Right cardiac atrium (tissue), 5 donors: ENCODE measurements at places on chromosomes 12 and 14.

GRCh38 chr12:123571343-123571813, 13.0 kb upstream of the TMED2 start:
- peak; percentile 77 for DNase-seq

DNA sequence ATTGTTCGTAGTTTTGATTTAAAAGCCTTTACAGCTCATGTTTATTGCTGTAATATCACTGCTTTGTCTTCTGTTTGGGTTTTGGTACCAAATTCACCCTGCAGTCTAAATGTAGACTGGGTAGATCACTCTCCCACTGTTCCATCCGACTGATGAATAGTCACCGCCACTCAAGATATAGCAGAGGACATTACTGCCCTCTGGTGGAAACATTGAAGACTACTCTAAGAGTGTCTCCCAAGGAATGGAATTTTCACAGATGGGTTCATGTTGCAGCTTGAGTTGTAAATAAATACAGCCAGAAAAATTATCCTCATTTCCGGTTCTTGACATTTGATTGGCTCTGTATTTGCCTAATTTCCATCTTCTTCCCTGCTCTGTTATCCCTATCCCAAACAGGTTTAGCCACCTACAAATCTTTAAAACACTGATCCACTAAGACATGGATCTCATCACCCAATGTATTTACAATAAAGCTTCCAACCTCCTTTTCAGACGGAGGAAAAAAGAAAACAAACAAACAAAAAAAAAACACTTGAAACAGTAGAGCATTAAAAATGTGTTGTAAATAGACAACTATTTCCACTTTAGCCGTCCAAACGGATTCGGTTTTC, 198.3 kb upstream of the CPNE8 start:
- DNase-seq, result no peak

GRCh38 chr14:96126783-96127271, 77.8 kb upstream of the BDKRB2 start:
- DNase-seq, result no peak

GRCh38 chr14:30569216-30569902, 10.4 kb downstream of the G2E3 start:
- no peak for DNase-seq

DNA sequence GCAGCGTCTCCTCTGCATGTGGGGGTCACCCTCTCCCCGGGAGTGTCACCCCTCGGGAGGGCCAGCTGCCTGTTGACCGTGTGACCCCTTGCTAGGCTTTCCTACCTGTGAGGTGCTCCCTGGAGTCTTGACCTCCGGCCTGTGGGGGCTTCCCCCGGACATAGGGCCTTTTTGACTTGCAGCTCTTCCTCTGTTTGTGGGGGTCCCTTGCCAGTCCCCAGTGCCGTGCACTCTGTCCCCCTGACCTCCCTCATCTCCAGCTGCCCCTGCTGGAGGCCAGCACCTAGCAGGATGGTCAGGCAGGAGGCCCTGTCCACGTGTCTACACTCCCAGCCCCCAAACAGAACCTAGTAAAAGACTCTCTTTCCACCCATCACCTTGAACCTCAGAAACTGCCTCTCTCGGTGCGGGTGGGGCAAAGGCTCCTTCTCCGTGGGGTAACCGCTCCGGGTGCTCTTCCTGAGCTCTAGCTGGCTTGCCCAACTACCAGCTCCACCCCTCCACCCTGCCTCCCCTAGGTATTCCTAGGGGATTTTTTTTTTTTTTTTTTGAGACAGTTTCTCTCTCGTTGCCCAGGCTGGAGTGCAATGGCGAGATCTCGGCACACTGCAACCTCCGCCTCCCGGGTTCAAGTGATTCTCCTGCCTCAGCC, 810 bp downstream of the AACS start:
- DNase-seq, result no peak

GRCh38 chr12:131040491-131040890, 86.8 kb downstream of the ADGRD1 start:
- peak; percentile 30 for DNase-seq

DNA sequence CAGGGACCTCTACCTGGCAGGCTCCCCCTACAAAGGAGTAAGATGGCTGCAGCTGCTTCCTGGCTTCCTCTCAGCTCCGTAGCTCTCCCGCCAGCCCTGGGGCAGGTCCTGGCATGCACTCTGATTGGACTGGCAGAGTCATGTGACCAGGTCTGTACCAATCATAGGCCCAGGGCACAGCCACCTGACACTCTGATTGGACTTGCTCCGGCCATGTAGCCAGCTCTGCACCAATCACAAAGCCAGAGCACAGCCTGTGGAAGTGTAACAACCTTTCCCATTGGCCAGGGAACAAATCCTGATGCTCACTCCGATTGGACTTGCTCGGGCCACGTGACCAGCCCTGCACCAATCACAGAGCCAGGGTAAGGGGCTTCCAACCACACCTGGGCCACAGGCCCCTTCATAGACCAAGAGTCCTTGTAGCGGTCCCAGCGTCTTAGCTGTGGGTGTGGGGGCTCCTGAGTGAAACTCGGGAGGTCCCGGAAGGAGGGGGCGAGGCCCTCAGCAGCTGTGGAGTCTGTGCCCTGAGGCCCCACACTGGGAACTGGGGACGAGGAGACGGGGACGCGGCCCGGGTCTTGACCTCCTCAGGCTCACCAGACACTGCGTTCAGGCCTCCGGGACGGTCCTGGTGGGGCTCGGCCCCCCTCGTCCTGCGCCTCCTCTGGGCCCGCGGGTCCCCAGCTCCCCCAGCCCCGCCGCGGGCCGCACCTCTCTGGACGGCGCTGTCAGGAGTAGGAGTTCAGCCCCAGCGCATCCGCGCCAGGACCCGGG, 210.6 kb downstream of the ADGRD1 start:
- no peak for DNase-seq

- DNase-seq, result peak; percentile 82
These were observed 42.1 kb downstream of the GPR68 start for GRCh38 chr14:91202234-91202974.

- no peak for DNase-seq
These were observed 34.3 kb upstream of the PLEKHG6 start for GRCh38 chr12:6275928-6276887.

DNA sequence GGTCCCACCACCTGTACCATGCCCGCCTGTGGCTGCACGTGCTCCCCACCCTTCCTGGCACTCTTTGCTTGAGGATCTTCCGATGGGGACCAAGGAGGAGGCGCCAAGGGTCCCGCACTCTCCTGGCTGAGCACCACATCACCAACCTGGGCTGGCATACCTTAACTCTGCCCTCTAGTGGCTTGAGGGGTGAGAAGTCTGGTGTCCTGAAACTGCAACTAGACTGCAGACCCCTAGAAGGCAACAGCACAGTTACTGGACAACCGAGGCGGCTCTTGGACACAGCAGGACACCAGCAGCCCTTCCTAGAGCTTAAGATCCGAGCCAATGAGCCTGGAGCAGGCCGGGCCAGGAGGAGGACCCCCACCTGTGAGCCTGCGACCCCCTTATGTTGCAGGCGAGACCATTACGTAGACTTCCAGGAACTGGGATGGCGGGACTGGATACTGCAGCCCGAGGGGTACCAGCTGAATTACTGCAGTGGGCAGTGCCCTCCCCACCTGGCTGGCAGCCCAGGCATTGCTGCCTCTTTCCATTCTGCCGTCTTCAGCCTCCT, 1.1 kb downstream of the INHBE start:
- DNase-seq, result no peak

DNA sequence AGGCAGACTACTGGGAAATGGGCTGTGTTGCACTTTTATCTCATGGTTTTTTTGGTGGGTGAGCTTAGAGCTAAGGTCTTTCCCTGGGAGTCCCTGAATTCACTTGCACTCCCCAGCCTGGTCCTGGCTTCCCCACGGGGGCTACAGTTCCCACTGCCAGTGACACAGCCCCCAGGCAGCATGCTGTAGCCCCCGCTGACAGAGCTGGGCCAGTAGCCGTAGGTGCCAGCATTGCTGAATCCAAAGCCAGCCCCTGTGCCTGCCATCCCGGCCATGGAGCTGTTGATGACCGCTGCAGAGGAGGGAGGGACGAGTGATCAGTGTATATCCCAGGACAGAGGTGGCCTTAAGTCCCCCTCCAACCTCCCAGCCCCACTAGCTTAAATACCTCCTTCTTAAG, 6.9 kb upstream of the KRT72 start:
- DNase-seq, result no peak

GRCh38 chr14:50379563-50379962, 17.1 kb downstream of the CDKL1 start:
- no peak for DNase-seq

GRCh38 chr12:76998908-76999556, 66.3 kb downstream of the E2F7 start:
- no peak for DNase-seq

- DNase-seq, result no peak
These were observed 108.0 kb downstream of the FIGNL2 start for GRCh38 chr12:51740536-51740935.

DNA sequence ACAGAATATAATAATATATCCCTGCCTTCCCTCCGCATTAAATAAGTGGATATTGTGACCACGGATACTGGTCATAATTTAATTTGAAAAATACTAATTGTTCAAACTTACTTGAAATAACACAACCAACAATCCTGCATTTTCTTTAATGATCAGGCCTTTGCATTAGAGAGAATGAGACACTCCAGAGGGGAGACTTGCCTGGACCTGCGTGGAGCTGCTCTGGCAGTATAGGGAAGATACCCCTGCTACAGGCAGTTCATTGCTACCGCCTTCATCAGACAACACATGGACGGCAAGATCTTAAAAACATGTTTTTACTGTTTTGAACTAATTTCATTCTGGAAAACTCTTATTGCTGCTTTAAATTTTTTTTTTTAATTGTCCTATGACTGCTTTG, 211.0 kb upstream of the FAR2 start:
- DNase-seq, result no peak

GRCh38 chr12:66235626-66236281, 46.7 kb downstream of the IRAK3 start:
- DNase-seq, result no peak

GRCh38 chr14:72333357-72333756, 401.1 kb downstream of the RGS6 start:
- DNase-seq, result no peak

GRCh38 chr12:94640134-94640928, 10.0 kb downstream of the TMCC3 start:
- DNase-seq, result no peak

DNA sequence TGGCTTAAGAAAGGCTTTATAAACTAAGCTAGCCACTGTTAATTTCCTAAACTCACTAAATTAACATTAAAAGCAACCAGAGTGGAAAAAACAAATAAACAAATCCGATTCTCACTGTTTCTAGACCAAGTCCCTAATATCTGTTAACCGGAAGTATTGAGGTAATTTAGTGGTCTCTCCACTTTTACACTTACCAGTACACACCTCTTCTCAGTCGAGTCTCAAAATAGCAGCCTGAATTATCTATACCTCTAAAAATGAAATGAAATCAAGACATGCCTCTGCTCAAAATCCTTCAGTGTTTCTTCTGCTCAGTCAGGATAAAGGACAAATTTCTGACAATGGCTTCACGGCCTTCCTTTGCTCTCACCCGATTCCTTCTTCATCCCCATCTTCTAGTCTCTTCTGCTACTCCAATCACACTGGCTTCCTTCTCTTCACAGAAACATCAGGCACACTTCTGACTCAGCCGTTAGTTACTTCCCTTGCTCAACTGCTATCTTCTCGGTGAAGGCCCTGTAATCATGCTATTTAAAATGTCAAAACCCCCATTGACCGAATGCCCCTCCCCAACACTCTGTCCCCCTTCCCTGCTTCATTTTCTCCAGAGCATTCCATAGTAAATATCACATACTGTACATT, 161.3 kb downstream of the KITLG start:
- DNase-seq, result no peak

DNA sequence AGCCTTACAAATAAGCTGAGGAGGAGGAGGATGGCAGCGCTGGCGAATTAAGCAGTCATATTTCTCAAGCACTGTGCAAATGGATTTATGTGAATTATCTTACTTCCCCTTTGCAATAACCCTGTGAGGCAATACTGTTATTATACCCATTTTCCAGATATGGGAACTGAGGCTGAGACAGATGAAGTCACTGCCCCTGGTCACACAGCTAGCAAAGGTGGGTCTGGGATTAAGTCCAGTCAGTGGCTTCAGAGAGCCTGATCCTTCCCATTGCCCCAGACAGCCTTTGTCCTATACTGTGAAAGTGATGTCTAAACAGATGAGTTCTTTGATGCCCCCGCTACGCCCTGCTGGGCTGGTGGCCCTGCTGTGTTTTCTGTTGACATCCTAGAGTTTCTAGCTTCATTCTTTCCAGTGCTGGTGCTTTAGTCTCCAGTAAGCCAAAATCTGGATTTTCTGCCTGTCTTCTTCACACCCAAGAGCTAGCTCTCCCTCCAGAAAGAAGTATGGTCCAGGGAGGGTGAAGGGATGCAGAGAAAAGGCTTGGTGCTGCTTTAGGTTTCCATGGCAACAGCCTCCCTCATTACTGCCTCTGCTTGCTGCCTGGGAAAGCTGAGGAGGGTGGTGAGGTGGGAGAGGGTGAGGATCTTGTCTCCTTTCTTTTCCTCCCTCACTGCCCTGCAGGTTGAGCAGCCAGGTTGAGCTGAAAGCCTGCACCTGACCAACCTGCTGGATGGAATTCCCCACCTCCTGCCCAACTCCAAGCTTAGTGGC, 30.7 kb downstream of the TMEM63C start:
- DNase-seq, result no peak

DNA sequence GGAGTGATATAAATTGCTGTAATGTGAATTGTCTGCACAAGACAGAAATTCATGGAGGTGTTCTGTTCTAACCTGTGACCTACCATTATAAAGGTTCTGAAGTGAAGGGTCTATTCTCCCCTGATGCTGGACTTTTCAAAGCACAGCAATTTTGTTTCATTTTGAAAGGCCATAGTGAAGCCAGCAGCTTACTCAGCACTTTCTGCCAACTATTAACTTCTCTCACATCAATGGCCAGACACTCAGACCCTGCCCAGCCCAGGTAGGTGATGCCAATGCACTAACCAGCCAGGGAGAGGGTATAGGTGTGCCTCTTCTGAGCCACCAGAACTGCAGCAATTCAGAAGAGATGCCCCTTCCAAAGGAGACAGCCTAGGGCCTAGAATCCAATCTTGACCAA, 43.9 kb downstream of the SLC15A4 start:
- DNase-seq, result no peak

DNA sequence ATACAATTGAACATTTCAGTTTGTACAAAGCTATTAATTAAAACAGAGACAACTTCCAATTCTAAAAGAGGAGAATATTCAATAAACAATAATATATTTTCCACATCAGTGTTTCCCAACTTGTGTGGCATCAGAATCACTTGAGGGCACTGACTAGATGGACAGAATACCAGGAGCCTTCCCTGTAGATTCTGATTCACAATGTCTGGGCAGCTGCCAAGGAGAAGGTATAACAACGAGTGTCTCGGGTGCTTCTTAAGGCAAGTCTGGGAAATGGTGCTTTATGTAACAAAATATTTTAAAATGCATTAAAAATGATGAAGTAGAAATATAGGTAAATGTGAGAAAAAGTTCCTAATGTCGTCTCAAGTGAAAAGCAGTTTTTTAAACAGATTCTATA, 26.2 kb downstream of the GALC start:
- no peak for DNase-seq

GRCh38 chr14:38209572-38210557, 2.2 kb downstream of the SSTR1 start:
- DNase-seq, result no peak
